ENCODE measurements at places on chromosomes 6 and 20. TPM values are rescaled to one million over a fixed set of nuclear protein-coding genes. Genes with fewer than 3 reads are reported as not detected.
A peak's percentile ranks its signal among the peaks of the same experiment; 100 is the strongest.

Gene ERVFRD-1
- total RNA-seq = not detected

GRCh38 chr20:45047581-45048119 is 53.3 kb downstream of the KCNS1 start:
- no peaks in the 10 kb centered on the region for H3K27me3 ChIP-seq
- no peak overlapping the region for H3K4me3 ChIP-seq
- peaks cover 68% of the 10 kb centered on the region for H3K4me1 ChIP-seq
- peak overlapping the region; percentile 2 for H3K27ac ChIP-seq
- no peak for DNase-seq

DNA sequence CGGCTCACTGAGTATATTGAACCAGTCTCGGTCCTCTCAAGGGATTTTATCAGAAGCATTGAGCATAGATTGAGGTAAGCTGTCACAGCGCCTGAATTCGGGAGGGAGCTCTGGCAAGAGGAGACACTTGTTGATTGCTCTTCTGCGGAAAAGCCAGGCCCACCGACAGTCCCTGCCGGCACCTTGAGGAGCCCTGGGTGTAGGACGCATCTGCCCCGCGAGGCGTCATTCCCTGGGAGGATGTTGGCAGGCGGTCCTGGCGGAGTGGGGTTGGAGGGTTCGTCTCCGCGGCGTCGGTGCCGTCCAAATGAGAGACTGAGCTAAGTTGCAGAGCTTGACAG is 843 bp downstream of the FBXO9 start:
- H3K36me3 ChIP-seq = peaks cover 3% of the 10 kb centered on the region
- peak overlapping the region; percentile 100 for H3K27ac ChIP-seq
- H3K27me3 ChIP-seq = no peaks in the 10 kb centered on the region
- peaks cover 47% of the 10 kb centered on the region for H3K4me1 ChIP-seq
- DNase-seq = peak; percentile 51

- no peak for DNase-seq
- H3K4me3 ChIP-seq = no peak overlapping the region
- peaks cover 6% of the 10 kb centered on the region for H3K36me3 ChIP-seq
- no peaks in the 10 kb centered on the region for H3K27me3 ChIP-seq
- H3K4me1 ChIP-seq = peaks cover 5% of the 10 kb centered on the region
Observed at GRCh38 chr6:36149476-36149875, 19.2 kb downstream of the MAPK13 start.

- no peak overlapping the region for H3K27ac ChIP-seq
- no peaks in the 10 kb centered on the region for H3K36me3 ChIP-seq
- peaks cover 28% of the 10 kb centered on the region for H3K27me3 ChIP-seq
- peaks cover 5% of the 10 kb centered on the region for H3K4me1 ChIP-seq
- no peak for DNase-seq
- no peak overlapping the region for H3K4me3 ChIP-seq
Observed at GRCh38 chr6:80528115-80528514, 421.6 kb downstream of the BCKDHB start.

DNA sequence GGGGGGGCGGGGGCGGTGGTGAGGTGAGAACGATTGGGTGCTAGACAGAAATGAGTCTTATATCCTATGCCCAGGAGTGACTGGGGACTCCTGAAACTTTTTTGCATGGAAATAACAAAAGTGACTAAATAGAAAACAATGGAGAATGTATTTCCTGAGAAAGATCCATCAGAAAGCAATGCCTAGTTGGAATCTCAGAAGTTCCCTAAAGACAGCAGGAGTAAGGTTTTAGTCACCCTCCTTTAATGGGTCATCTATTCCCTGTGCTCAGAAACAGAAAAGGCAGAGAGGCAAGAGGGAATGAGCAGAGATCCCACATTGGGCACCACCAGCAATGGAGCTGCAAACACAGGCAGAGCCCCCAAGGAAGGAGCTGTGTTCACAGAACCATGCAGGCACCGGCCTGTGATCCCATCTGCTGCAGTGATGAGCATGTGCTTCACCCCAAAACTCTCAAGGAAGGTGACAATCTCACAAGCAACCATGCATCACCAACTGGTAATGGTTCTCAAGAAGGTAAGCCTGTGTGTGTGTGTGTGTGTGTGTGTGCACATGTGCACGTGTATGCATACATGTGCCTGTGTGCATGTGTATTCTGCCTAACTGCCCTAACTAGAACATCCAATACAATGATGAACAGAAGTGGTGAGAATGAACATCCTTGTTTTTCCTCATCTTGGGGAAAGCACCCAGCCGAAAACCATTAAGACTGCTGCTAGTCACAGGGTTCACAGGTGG is 168.4 kb downstream of the WDR27 start:
- peaks cover 31% of the 10 kb centered on the region for H3K36me3 ChIP-seq
- no peak for DNase-seq
- no peak overlapping the region for H3K4me3 ChIP-seq
- H3K27me3 ChIP-seq = no peaks in the 10 kb centered on the region
- no peak overlapping the region for H3K27ac ChIP-seq

DNA sequence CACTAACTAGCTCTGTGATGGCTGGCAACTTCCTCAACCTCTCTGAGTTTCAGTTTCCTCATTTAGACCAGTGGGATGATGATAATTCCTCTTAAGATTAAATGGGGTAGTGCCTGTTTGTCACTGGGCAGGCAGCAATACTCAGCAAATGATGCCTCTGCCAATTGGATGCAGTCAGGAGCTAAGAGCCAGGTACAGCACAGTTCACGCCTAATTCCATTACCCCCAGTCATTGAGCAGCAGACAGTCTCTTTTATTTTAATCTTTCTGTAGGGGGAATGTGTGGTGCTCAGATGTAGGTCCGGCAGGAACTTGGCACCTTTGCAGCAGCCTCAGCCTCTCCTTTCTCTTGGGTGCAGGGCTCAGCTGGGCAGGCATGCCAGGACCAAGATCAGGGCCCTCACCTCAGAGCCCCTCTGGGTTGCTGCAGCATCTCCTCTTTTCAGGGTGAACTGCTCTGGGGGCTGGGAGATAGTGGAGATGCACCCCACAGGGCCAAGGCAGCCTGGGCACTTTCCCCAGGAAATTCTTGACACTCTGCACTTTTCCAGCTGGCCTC is 243.8 kb downstream of the LRFN2 start:
- no peak overlapping the region for H3K27ac ChIP-seq
- no peaks in the 10 kb centered on the region for H3K36me3 ChIP-seq
- no peaks in the 10 kb centered on the region for H3K4me1 ChIP-seq
- no peaks in the 10 kb centered on the region for H3K27me3 ChIP-seq
- DNase-seq = no peak

- peaks cover 56% of the 10 kb centered on the region for H3K4me1 ChIP-seq
- peak overlapping the region; percentile 84 for H3K4me3 ChIP-seq
- peak overlapping the region; percentile 95 for H3K27ac ChIP-seq
- H3K36me3 ChIP-seq = peaks cover 38% of the 10 kb centered on the region
- DNase-seq = no peak
- H3K27me3 ChIP-seq = peaks cover 5% of the 10 kb centered on the region
Observed at GRCh38 chr6:142942805-142943227, 2.2 kb downstream of the HIVEP2 start.

DNA sequence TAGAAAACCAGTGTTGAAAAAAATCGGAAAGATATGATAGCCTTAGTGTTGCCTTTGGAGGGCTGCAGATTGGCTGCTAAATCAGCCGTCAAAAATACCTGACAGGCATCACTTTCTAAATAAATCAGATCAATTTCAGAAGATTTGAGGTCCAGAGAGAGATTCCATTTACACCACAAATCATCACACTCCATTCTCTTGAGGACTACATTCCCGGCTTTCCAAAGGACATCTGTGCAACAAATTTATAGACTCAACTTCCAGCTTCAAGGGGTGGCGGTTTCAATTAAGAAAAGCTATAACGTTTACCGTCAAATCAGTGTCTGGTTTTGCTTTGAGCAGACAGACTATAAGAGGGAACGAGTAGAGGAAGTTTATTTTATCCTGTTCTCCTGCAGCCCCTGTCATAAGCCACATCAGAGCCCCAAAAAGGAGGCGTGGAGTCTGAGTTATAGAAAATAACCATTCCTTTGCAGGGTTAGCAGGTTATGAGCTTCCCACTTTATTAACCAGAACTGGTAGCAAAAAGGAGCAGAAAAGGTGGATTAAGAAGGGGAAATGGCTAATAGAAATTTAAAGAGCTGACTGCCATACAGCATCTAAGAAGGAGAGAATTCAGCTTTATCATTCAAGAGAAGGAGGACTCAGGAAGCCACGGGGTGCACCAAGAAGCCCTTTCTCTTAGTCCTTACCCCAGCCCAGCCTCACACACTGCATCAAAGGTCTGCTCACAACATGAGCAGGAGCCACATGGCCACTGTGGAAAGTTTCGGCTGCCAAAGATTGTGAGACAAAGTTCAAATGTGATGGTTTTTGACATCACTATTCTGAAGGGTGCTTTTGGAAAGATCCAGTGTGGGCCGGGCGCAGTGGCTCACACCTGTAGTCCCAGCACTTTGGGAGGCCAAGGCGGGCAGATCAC is 12.9 kb upstream of the UQCC2 start:
- peaks cover 6% of the 10 kb centered on the region for H3K27me3 ChIP-seq
- peak; percentile 13 for DNase-seq
- no peak overlapping the region for H3K4me3 ChIP-seq
- H3K27ac ChIP-seq = peak overlapping the region; percentile 25

DNA sequence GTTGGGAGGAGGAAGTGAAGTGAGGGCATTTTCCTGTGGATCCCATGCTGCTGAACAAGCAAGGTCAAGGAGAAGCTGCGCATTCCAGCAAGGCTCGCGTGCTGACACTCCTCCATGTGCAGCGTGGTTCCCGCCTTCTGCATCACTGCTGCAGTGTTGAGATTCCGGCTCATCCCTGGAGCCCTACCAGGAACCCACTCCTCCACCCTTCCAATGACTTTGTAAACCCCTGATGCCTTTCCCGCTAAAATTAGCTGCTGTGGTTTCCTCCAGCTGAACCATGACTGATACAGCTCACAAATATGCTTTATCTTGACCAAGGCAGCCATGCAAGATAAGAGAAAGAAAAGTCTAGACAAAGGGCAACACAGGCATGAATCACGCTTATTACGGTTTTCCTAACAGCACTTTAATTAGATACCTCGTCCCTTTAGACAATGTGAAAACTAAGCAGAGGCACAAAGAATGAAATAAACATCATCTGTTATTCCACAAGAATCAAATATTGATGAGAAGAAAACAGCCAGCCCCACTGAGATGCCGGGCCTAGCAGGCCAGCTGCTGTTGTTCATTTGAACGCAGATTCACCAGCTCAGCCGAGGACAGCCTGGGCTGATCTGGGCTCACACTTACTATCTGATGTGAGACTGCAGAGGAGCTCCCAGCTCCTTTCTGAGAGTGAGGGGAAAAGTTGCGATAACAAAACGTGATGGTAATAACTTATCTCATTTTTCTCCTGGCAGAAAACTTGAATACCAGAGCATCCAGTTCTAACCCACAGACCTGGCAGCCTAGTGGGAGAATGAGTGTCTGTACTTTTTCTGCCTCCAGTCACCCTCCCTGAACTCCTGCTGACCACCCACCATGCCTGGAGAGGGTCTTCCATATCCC is 14.2 kb upstream of the BNIP5 start:
- H3K4me1 ChIP-seq = no peaks in the 10 kb centered on the region
- DNase-seq = no peak
- no peak overlapping the region for H3K27ac ChIP-seq
- H3K4me3 ChIP-seq = no peak overlapping the region
- no peaks in the 10 kb centered on the region for H3K36me3 ChIP-seq
